ENCODE measurements at places on chromosomes 5 and 9.
A peak's percentile ranks its signal among the peaks of the same experiment; 100 is the strongest.

DNA sequence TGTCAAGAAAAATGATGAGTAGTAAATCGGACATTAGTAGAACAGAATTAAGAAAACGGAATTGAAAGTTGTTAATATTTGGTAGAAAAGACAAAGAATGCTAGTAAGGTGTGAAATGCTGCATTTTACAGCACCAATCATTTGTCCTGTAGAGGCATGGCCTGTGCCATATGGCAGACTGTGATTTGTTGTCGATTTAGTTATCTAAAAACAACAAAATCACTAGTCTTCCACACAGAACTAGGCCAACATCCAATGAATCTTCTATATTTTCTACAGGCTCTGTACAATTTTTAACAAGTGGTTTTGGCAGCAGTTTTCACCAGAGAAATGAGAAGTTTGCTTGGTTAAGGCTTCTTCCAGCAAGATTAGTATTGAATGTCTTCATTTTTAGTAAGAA is 10.4 kb downstream of the HNRNPK start:
- H3K27me3 ChIP-seq: no peaks in the 10 kb centered on the region
- no peak overlapping the region for H3K27ac ChIP-seq
- DNase-seq: no peak
- peaks cover 73% of the 10 kb centered on the region for H3K36me3 ChIP-seq
- H3K4me3 ChIP-seq: no peak overlapping the region

DNA sequence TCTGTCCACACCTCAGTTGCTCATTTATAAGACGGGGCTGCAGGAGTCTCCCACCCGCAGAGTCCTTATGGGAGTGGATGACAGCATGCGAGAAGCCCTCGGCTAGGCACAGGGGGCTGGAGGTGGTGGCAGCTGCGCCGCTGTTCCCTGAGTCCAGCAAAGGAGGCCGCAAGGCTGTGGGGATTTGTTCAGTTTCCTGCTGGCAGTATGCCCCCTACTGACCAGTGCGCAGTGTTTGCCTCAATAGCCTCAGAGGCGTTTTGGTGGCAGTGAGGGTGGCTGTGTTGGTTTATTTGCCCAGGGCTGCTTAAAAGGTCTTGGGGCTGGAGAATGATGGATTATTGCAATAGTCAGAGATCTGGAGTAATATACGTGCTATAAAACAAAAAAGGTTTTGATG is 176.3 kb upstream of the OTULINL start:
- DNase-seq: no peak
- no peaks in the 10 kb centered on the region for H3K27me3 ChIP-seq
- H3K27ac ChIP-seq: no peak overlapping the region

DNA sequence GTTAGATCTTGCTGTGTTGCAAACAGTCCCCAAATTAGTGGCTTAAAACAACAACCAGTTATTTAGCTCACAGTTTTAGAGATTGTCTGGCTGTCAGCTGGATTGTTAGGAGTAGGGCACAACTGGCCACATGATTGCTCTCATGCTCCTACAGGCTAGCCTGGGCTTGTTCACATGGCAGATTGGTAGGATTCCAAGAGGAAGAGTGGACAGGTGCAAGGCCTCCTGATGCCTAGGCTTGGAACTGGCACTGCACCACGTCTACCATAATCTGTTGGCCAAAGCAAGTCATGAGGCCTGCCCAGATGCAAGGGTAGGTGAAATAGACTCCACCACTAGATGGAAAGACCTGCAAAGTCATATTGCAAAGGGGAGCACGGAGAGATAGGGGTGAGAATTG is 76.4 kb downstream of the ACER2 start:
- DNase-seq: no peak
- no peaks in the 10 kb centered on the region for H3K4me1 ChIP-seq
- H3K27me3 ChIP-seq: peaks cover 10% of the 10 kb centered on the region
- no peaks in the 10 kb centered on the region for H3K36me3 ChIP-seq
- no peak overlapping the region for H3K4me3 ChIP-seq

- H3K36me3 ChIP-seq: no peaks in the 10 kb centered on the region
- H3K4me1 ChIP-seq: peaks cover 15% of the 10 kb centered on the region
- H3K4me3 ChIP-seq: peak overlapping the region; percentile 73
- DNase-seq: no peak
- peaks cover 8% of the 10 kb centered on the region for H3K27me3 ChIP-seq
- H3K27ac ChIP-seq: peak overlapping the region; percentile 89
These were observed 328.1 kb downstream of the HINT1 start for GRCh38 chr5:130836729-130837649.

DNA sequence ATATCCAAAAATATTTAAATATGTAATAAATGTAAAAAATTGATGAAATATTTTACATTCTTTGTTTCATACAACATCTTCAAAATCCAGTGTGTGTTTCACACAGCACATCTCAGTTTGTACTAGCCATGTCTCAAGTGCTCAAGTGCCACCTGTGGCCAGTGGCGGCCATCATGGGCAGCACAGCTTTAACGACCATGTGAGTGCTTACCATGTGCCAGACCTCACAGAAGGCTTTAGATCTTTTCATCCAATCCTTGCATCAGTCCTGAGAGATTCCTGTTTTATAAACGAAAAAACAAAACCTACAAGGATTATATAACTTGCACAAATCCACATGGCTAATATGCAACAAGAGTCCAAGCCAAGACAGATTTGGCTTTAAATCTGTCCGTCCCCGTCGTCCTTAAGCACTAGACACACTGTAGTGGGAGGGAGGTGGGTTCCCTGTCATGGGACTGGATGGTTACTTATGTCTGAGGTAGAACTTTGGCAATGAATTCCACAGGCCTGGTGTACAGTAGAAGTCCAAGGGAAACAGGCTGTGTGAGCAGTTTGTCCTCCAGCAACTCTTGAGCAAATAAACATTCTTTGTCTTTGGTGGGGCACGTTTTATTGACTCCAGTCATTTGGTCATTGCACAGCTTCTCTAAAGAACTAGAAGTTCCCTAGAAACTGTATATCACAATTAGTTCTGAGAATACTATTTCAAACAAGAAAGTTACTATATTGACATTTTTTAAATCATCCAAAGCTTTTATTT is 25.0 kb upstream of the F2R start:
- no peak overlapping the region for H3K27ac ChIP-seq
- peaks cover 63% of the 10 kb centered on the region for H3K36me3 ChIP-seq
- no peak for DNase-seq
- no peak overlapping the region for H3K4me3 ChIP-seq
- H3K4me1 ChIP-seq: peaks cover 16% of the 10 kb centered on the region

GRCh38 chr5:138712324-138712723 is 40.9 kb upstream of the CTNNA1 start:
- H3K4me1 ChIP-seq: no peaks in the 10 kb centered on the region
- H3K27ac ChIP-seq: no peak overlapping the region
- H3K27me3 ChIP-seq: peaks cover 30% of the 10 kb centered on the region
- DNase-seq: no peak
- no peak overlapping the region for H3K4me3 ChIP-seq
- H3K36me3 ChIP-seq: no peaks in the 10 kb centered on the region

DNA sequence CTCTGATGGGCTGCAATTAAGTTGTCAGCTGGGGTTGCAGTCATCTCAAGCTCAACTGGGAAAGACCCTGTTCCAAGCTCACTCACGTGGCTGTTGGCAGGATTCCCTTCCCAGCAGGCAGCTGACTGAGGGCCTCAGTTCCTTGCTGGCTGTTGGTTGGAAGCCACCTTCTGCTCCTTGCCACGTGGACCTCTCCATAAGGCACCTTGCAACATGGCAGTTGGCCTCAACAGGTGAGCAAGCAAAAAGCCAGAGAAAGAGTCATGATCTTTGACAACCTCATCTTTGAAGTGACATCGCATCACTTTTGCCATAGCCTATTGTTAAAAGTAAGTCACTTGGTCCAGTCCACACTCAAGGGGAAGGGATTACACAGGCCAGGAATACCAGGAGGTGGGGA is 17.8 kb upstream of the PRELID2 start:
- DNase-seq: no peak
- no peaks in the 10 kb centered on the region for H3K36me3 ChIP-seq
- H3K4me1 ChIP-seq: peaks cover 4% of the 10 kb centered on the region
- peaks cover 8% of the 10 kb centered on the region for H3K27me3 ChIP-seq

Data from activated CD4-positive, alpha-beta T cell treated with anti-CD3 and anti-CD28 coated beads, Interleukin-2, amount 10 ng/mL, durations not matched to agents 7 days and 5 days (primary cell).